Aorta (tissue), 5 donors: ENCODE measurements at places on chromosomes 3 and 15. TPM values are rescaled to one million over a fixed set of nuclear protein-coding genes. Genes with fewer than 3 reads are reported as not detected.

DNA sequence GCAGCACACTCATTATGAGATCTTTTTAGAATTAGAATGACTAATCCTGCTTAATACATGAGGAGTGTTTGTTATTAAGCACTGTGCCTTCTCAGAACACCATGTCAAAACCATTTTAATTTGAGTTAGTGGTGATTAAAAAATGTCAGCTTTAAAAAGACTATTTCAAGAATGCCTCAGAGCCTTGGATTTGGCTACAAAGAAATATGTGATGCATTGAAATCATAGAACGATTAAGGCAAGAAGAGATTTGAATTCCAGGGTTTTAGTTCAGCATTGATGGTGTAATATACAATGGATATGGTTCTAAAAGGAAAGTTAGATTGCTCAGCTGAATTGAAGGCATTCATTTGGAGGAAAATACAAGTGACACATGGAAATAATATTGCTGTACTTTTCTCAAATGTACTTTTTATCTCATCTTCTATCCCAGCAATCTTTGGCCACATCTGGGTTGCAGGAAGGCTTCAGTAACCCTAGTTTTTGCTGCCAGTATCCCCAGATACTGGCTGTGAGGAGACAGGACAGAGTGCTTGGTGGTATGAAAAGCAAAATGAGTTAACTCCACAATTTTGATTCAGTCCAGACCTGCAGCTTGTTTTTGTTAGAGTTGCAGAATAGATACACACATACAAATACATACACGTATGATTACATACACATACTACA is 303.8 kb downstream of the CLSTN2 start:
- DNase-seq = no peak
- H3K36me3 ChIP-seq = no peaks in the 10 kb centered on the region
- no peaks in the 10 kb centered on the region for H3K27me3 ChIP-seq
- H3K4me1 ChIP-seq = no peaks in the 10 kb centered on the region

ZNF619 gene
- 2.6 TPM for polyA plus RNA-seq

GOLGA6L4 gene
- 10.7 TPM for polyA plus RNA-seq

NGRN gene
- polyA plus RNA-seq = 87.9 TPM

DNA sequence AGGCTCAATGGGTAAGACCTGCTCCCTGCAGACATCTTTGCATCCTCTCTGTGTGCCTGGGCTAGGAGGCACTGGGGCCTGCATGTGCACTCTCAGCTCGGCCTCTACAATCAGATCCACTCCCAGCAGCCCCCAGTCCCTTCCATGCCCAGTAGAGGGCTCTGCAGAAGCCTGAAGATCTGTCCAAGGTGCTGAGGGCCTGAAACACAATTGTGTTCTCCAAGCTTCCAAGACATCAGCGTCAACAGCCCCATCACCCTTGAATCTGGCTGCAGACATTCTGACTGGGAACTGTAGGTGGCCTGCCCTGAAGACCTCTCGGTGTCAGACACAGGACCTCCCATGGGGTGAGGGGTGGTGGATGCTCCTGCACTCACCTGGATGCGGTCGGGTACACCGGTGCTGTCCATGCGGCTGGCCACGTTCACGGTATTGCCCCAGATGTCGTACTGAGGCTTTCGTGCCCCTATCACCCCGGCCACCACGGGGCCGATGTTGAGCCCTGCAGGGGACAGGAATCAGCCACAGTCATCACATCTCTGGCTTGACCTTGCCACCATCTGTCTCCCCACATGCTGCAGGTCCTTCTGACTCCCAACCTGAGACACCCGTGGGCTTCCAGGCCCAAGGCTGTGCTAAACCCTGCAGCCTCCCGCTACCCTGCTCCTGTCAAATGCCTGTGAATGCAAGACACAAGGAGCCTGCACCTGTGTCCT is 84.7 kb downstream of the SEC22A start:
- no peak overlapping the region for H3K27ac ChIP-seq
- no peaks in the 10 kb centered on the region for H3K4me1 ChIP-seq
- H3K27me3 ChIP-seq = no peaks in the 10 kb centered on the region
- H3K4me3 ChIP-seq = no peak overlapping the region
- DNase-seq = no peak

- DNase-seq = no peak
- no peaks in the 10 kb centered on the region for H3K4me1 ChIP-seq
- no peak overlapping the region for H3K4me3 ChIP-seq
Observed at GRCh38 chr3:58839187-58839586, 172.6 kb upstream of the FAM3D start.

DNA sequence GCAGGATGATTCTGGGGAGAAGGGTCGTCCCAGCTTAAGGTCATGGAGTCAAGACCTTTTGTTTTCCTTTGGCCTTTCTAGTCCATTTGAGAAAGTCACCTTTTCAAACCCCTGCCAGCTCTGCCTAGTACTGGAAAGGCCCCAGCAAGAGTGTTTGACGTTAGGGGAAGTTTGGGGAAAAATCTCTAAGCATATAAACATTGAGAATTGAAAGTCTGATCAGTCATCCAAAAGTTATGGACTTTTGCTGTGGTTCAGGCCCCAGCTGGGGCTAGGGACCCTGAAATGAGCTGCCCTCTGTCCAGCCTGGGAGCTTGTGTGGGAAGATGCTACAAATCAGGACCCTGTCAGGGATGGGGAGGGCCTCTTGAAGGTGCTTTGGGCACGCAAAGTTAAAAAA is 21.6 kb downstream of the SLC6A6 start:
- no peak overlapping the region for H3K27ac ChIP-seq
- H3K36me3 ChIP-seq = no peaks in the 10 kb centered on the region
- H3K27me3 ChIP-seq = no peaks in the 10 kb centered on the region

DNA sequence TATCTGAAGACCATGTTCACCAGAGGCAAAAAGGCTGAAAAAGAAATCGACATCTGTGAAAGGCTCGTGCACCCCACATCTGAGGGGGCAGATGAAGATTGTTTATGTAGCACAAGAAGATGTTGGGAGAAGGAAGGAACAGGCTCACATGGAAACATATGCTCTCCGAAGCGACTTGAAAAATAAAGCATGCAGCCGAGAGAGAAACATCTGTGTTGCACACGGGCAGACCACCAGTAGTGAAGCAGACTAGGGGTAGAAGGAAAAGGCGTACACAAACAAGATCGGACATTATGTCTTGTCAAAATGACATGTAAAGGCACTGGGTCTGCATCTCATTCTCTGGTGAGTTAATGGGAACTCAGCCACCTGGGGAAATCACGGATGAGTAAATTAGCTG is 356.5 kb downstream of the ZIC4 start:
- no peak overlapping the region for H3K4me3 ChIP-seq
- H3K27ac ChIP-seq = no peak overlapping the region
- H3K27me3 ChIP-seq = no peaks in the 10 kb centered on the region
- no peaks in the 10 kb centered on the region for H3K4me1 ChIP-seq
- H3K36me3 ChIP-seq = no peaks in the 10 kb centered on the region

PLSCR5 gene
- not detected for polyA plus RNA-seq

SKOR1 gene
- not detected for polyA plus RNA-seq

- no peaks in the 10 kb centered on the region for H3K4me1 ChIP-seq
- DNase-seq = no peak
- no peak overlapping the region for H3K4me3 ChIP-seq
- no peaks in the 10 kb centered on the region for H3K36me3 ChIP-seq
Observed at GRCh38 chr3:194053136-194053535, 82.8 kb upstream of the HES1 start.

- H3K4me3 ChIP-seq = no peak overlapping the region
- H3K4me1 ChIP-seq = no peaks in the 10 kb centered on the region
- no peaks in the 10 kb centered on the region for H3K36me3 ChIP-seq
- no peak overlapping the region for H3K27ac ChIP-seq
Observed at GRCh38 chr15:61050844-61051568, 178.1 kb downstream of the RORA start.

DNA sequence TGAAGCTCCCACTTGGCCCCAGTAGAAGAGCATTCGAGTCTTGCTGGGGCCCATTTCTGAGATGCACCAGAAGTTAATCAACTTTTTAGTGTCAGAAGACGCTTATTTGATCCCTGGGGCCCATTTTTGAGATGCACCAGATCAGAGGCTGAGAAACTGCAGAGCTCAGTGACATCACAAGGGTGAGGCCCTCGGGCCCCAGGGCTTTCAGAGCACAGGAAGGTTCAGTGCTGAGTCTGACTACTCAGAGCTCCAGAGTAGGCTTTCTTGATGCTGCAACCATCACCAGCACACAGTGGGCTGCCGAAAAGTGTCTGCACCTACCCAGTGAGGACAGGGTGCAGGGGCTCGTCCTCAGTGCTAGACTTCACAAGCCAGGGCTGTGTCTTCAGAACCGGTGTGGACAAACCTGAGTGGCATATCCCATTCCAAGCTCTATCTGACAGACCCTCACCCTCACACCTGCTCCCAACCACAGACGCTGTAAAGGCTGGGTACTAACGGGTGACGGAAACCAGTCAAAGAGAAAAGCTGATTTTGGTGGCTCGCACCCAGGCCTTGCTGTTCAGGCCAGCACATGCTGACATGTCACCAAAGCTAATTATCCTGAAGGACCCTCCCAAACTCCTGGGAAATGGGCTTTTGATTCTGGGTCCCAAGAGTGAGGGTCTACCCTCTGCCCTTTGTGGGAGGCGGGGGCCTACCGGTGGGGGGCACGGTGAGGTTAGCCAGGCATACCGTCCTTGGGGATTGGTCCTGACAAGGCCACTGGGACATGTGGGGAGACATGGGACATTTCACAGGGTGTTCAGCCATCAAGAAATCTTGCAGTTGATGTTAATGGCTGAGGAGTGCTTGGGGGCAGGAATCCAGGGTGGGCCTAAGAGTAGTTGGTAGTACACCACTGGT is 83.0 kb downstream of the PDCD6IP start:
- no peak overlapping the region for H3K27ac ChIP-seq
- H3K36me3 ChIP-seq = no peaks in the 10 kb centered on the region
- no peaks in the 10 kb centered on the region for H3K4me1 ChIP-seq
- H3K4me3 ChIP-seq = no peak overlapping the region

FGF12 gene
- polyA plus RNA-seq = 1.0 TPM

DNA sequence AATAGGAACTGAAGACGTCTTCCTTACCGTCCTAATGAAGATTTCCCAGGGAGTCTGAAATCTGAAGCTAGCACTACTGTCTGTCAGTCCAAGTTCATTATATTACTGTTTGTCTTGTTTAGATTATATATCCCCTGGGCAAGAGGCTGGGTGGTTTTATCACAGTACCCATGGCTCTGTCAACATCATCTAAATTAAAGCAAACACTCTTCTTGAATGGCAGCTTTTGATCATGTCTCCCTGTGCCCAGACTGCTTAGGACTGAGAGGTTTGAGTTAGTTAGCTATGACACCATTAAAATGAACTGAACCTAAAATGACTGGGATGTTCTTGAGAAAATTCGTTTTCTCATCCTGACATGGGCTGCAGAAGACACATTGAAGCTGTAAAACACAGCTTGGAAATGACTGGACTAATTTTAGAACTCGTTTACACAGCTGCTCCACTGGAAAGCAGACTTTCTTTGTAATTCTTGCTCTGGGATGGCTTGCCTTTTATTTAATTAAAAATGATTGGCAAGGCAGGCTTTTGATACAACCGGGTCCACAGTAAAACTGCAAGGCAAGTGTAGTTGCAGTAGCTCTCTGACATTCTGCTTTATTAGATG is 243.5 kb downstream of the MFSD1 start:
- no peaks in the 10 kb centered on the region for H3K4me1 ChIP-seq
- DNase-seq = no peak
- H3K27me3 ChIP-seq = no peaks in the 10 kb centered on the region
- no peak overlapping the region for H3K27ac ChIP-seq
- no peaks in the 10 kb centered on the region for H3K36me3 ChIP-seq

- DNase-seq = no peak
- H3K27me3 ChIP-seq = no peaks in the 10 kb centered on the region
- no peaks in the 10 kb centered on the region for H3K4me1 ChIP-seq
- no peak overlapping the region for H3K27ac ChIP-seq
- H3K36me3 ChIP-seq = peaks cover 7% of the 10 kb centered on the region
Observed at GRCh38 chr3:40511031-40511718, 5.3 kb downstream of the ZNF620 start.

DNA sequence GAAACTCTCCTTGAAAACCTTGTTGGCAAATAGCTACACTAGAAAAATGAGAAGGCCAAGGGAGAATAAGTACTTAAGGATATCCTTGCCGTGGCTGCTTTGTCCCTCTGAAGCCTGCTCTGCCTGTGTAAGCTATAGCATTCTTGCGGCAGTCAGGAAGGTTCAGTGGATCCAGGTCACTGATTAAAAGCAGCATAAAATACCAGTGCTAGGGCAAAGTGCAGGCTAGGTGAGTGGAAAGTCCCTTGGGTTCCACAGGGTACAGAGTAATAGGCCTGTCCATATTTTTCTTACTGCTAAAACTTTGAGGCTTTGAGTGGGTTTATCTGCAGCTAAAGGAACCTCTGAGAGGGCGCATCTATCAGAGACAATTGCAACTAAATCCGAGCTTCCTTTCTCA is 10.3 kb downstream of the CXCR6 start:
- H3K36me3 ChIP-seq = peaks cover 23% of the 10 kb centered on the region
- H3K4me1 ChIP-seq = peaks cover 3% of the 10 kb centered on the region
- no peak overlapping the region for H3K4me3 ChIP-seq
- H3K27me3 ChIP-seq = no peaks in the 10 kb centered on the region
- no peak for DNase-seq

C15orf62 gene
- 0.97 TPM for polyA plus RNA-seq

- no peaks in the 10 kb centered on the region for H3K36me3 ChIP-seq
- DNase-seq = no peak
- H3K27me3 ChIP-seq = no peaks in the 10 kb centered on the region
Observed at GRCh38 chr3:147890114-147890513, 480.9 kb downstream of the ZIC1 start.

GOLGA8S gene
- 0.25 TPM for polyA plus RNA-seq

- H3K4me3 ChIP-seq = no peak overlapping the region
- H3K27ac ChIP-seq = no peak overlapping the region
- DNase-seq = no peak
- no peaks in the 10 kb centered on the region for H3K27me3 ChIP-seq
Observed at GRCh38 chr3:101243285-101244211, 76.8 kb downstream of the IMPG2 start.

DNA sequence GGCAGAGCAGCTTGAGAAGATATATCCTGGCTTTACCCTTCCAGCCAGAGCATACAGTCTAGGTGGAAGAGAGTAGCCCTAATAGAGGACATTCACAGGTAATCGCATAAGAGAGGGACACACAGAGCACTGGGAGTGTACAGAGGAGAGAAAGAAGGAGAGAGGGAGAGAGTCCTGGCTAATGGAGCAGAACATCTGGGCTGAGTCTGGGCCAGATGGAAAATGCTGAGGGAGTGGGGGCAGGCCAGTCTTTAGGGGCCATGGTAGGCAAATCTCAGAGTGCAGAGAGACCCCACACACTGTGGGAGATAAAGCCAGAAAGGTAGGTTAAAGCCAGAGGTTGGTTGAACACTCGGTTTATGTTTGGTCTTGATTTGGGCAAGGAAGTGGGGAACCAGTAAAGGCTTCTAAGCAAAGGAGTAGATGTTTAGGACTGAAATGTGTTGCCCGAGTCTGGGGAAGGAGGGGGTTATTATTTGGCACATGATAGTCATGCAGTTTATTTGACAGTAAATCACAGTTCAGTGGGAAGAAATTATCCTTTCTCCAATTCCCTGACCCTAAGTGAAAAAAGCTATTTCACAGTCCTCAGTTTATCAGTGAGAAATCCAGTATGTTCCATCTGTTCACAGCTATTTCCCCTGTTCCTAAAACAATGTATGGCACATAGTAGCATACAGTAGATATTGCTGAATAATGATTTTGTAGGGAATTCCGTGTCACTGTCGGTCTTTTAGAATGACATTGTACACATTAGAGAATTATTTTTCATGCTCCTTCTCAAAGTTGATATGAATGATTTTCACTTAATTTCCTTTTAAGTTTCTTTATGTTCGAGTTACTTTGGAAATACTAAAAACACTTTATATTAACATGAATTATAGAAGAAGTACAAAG is 45.7 kb downstream of the PDHB start:
- peak overlapping the region; percentile 44 for H3K27ac ChIP-seq
- DNase-seq = no peak
- H3K27me3 ChIP-seq = no peaks in the 10 kb centered on the region
- no peaks in the 10 kb centered on the region for H3K4me1 ChIP-seq

GOLGA8R gene
- 6.8 TPM for polyA plus RNA-seq

GRCh38 chr15:35054380-35054779 is 30.7 kb downstream of the NANOGP8 start:
- no peaks in the 10 kb centered on the region for H3K27me3 ChIP-seq
- no peak overlapping the region for H3K4me3 ChIP-seq
- H3K36me3 ChIP-seq = no peaks in the 10 kb centered on the region
